Camera-type eye (tissue), 1 donor: ENCODE measurements at places on chromosomes 1 and 21. TPM values are rescaled to one million over a fixed set of nuclear protein-coding genes. Genes with fewer than 3 reads are reported as not detected.

Gene UTS2
- not detected for total RNA-seq

Gene UBXN10
- total RNA-seq: 3.4 TPM

Gene LYPD8
- total RNA-seq: not detected

Gene OR2T2
- not detected for total RNA-seq

Gene IVL
- 0.44 TPM for total RNA-seq
